ENCODE measurements at places on chromosomes 5 and 9.

GRCh38 chr5:141686648-141687416, 4.8 kb upstream of the ARAP3 start:
- no peak for DNase-seq

DNA sequence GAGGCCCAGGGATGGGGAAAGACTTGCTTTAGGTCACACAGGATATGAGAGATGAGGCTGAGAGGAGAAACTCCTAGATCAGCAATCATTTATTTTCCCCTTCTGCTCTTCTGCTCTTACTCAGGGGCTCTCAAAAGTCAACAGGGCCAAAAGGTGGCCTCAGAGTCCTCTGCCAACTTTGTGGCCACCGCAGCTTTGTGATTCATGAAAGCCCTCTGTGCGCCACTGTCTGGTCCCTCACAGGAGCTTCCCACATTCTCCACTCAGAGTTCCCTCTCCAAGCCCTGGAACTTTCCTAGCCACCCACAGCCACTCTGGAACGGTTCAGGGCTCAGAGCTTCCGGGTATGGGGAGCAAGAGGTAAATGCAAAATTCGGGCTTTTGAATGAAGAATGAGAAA, 82.4 kb downstream of the COL27A1 start:
- no peak for DNase-seq

DNA sequence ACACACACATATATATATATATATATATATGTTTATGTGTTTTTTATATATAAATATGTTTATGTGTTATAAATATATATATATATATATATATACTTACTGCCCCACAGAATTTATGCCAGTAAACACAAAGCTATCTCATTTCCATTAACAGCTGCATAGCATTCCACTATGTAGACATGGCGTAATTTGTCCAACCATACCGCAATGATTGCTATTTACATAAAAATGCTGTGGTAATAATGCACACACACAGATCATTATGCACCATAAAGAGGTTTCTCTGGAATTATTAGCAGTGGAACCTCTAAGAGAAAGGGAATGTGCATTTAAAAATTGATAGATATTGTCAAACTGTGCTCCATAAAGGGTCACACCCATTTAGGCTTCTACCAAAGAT, 150.1 kb downstream of the CEP120 start:
- DNase-seq: no peak

DNA sequence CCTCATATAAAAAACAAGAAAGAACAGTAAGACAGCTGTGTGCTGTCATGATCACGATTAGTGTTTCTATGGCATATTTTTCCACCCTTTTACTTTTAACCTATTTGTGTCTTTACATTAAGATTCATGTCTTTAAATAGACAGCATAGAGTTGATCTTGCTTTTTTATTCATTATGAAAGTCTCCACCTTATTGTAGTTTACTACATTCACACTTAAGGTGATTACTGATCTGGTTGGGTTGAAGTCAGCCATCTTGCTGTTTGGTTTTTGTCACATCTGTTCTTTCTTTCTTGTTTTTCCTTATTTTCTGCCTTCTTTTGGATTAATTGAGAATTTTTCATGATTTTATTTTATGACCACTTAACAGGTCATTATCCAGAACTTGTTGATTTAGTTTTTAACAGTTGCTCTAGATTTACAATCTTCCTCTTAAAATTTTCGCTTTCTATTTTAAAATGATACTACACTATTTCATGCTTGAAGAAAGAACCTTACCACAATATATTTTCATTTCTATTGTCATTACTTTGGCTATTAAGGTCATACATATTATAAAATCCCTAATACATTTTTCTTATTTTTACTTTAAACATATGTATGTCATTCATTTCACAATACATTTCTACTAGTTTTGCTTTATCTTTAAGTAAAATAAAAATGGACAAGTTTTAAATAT, 292.5 kb downstream of the SH3GL2 start:
- DNase-seq: no peak

GRCh38 chr5:169652057-169652456, 15.0 kb downstream of the DOCK2 start:
- no peak for DNase-seq

DNA sequence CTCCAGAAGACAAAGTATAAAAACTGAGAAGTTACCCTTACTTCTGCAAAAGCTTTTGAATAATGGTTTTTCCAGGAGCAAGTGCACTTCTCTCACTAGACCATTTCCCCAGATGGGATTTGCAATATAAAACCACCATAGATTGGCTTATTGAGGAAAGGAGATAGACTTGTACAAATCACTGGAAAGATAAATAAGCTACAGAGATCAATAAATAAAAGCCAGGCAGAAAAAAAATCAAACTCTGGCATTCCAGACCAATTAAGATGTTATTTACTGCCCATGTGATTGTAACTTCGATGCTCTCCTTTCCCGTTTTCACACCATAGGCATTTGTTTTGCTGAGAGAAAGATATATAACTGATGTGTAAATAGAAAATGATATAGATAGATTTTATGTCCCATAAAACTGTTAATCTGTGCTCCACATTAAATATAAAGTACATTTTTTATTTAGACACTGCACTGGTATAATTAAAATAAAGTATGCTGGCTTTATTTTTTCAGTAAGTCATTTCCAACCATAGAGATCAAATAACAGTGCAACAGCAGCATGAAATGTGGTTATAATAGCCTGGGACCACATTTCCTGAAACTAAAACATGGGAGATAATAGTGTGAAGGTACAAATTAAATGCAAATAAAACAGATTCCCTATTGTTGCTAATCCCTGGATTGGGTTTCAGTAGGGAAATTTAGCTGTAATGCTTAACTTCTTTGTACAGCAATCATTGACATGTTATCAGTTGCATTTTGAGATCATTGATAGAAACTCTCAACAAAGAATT, 177.7 kb downstream of the NR2F1-AS1 start:
- no peak for DNase-seq

DNA sequence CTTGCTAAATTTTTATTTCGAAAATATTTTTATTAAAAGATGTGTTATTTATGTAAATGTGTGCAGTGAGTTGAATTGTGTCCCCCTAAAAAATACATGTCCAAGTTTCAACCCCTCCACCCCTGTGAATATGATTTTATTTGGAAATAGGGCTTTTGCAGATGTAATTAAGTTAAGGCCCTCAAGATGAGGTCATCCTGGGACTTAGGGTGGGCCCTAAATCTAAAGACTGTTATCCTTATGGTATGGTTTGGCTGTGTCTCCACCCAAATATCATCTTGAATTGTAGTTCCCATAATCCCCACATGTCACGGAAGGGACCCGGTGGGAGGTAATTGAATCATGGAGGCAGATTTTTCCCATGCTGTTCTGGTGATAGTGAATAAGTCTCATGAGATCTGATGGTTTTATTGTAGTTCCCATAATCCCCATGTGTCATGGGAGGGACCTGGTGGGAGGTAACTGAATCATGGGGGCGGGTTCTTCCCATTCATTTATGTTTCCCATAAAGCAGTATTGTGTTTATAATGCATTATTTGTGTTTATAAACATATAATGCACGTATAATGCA, 1.5 kb upstream of the TMED7 start:
- no peak for DNase-seq

DNA sequence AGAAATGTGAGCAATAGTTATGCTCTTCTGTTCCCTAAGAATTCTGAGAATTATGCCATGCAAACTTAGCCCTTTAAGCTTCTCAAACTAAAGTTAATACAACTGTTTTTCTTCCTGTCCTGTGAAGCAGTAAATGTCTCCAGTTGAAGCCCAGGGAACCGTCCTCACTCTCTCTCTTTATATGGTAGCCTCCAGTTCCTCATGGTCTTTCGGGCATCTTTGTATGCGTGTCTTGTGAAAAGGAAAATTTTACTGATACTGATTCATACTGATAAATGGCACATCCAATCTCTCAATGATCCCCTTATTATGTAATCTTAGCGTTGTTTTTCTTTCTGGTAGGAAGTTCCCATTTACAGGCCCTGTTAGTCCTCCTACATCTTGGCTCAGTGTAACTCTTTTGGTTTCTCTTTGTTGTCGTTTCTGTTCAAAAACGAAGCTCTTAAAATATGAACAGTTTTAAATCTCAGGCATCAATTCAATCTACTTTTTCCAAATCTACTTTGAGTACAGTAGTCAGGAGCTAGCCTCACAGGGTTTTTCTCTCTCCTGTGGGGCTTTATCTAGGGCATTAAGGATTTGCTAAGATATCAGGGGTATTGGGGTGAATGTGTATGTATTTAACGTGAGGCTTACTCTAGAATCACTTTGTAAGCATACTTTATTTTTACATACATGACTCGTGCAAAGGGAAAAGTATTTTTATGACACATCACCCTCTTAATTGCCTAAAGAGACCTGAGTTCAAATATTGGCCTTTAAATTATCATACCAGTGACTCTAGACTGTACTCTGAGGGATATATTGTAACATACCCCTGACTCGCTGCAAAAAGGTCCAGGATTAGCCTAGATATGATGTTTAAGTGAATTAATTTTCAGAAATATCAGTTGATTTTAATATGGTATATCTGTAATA, 258.0 kb downstream of the NR3C1 start:
- DNase-seq: no peak

- DNase-seq: no peak
These were observed 261.4 kb upstream of the KLF4 start for GRCh38 chr9:107750741-107751566.

GRCh38 chr9:111056538-111056937, 18.3 kb upstream of the LPAR1 start:
- no peak for DNase-seq

DNA sequence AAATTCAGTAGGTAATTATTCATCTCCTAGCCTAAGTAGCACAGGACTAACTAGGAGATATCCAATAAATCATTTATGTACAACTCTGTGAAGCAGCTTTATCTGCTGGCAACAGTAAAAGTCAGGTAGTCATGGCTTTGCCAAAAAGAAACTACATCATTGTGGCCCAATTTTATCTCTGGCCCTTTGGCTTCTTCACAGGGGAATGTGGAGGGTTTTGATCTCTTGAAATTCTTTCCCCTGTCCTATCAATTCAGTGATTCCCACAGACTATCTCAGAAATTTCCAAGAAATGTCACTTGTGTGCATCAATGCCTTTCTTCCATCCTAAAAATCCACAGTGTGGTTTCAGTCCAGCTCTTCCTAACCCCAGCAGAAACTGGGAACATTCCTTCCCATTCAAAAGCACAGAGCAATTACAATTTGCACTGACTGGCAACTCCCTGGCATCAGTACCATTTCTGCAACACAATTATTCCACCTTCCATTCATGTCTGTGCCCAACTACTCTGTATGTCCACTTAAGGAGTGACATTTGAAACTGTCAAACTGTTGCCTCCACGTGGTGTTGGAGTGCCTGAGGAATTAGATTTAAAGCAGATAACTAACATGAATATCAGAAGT, 6.6 kb downstream of the CDC14B start:
- DNase-seq: no peak

GRCh38 chr5:81249240-81249639, 16.1 kb downstream of the CKMT2 start:
- DNase-seq: no peak

GRCh38 chr5:40485021-40485998, 194.4 kb upstream of the PTGER4 start:
- no peak for DNase-seq

DNA sequence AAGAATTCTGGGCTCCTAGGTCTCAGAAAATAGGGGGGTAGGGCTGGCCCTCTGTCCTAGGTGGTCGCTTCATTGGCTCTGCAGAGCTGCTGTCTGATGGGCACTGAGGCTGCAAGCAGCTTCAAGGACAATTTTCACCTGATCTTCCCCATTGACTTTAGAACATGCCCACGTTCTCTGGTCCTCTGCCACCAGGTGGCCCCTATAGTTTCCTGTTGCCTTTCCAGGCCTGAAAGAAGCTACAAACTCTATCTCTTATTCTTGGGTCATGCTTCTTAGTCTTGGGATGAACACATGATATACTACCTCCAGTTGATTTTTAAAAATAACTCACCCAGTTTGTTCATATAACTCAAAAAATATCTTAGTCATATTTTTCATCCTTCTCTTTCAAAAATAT, 26.3 kb downstream of the SPZ1 start:
- no peak for DNase-seq

DNA sequence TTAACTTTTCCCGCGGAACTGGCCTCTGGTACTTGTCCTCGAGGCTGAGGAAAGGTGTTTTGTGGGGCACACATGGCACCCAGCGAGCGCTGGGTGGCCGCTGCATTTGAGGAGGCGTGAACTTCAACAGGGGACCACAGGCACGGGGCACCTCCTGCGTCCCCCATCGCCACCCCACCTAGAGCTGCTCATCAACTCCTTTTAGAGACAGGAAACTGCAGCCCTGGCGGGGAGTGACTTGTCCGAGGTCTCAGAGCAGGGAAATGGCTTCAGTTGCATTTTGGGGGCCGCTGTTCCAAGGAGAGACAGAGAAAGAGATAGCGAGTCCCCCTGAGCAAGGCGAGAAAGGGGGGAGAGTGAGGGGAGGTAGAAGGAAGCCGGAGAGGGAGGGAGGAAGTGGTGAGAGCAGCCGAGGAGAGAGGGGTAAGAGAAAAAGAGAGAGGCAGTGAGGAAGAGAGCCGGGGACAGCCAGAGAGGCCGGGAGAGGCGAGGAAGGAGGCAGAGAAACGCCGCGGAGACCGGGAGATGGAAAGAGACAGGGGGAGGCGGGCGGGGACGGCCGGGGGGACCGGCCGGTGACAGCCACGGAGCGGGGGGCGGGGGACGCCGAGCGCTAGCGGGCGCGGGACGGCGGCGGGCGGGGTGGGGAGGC, 12.5 kb upstream of the LHX2 start:
- DNase-seq: no peak

DNA sequence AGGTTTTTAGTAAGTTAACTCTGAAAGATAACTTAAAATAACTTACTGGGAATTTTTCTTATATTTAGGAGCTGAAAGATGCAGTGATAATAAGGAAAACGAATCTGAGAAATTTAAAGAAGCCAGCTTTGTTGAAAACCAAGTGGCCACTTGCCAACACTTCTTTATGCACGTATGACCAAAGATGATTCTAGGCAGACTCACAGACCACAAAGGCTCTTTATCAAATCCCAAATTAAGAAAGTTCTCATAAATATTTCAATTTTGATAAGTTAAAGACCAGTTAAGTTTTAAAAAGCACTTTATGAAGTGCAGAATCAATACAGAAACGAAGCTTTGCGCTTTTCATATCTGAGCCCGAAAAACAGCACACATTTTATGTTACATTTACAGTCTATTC, 1.5 kb downstream of the AFF4 start:
- DNase-seq: no peak

- DNase-seq: no peak
These were observed 140.6 kb downstream of the COMMD10 start for GRCh38 chr5:116225281-116225922.

DNA sequence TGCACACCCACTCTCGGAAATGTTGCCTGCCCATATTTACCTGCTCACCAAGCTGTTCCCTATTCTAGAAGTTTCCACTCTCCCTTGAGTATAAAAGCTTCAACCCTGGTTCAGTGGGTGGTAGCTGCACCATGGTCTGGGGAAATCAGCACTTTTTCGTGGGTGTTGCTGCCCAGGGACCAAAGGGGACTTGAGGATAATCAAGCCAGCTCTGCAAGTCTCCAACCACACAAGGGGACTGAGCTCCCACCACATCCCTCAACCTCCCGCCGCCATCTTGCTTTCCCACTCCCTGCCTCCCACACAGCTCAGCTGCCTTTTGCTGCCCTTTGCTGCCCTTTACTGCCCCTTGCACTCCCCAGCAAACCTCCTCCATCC, 210.0 kb downstream of the AUH start:
- no peak for DNase-seq

- no peak for DNase-seq
These were observed 8.4 kb downstream of the EEIG1 start for GRCh38 chr9:127972236-127972871.
